ENCODE measurements at places on chromosomes 6 and 20.

DNA sequence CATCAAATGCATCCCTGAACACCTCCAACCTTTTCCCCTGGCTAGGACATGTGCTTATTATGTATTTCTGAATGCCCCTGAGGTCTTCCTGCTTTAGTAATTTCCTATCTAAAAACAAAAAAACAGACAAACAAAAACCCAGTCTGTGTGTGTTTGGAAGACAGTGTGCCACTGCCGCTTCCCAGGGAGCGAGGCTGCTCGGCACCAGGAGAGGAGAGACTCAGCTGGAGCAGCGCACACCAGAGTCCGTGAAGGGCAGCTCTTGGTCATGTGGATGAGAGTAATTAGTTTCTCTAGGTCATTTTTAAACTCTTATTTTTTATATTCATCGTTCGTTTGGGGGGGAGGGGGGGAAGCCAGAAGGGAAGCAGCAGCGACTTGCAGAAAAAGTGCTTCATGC lies 10.0 kb upstream of the ANKRD60 start:
- no peak for DNase-seq

- no peak for DNase-seq
Measured at GRCh38 chr20:19016140-19016497, 196.3 kb upstream of the SLC24A3 start.

GRCh38 chr6:165959627-165960026 lies 208.0 kb downstream of the TBXT start:
- no peak for DNase-seq

DNA sequence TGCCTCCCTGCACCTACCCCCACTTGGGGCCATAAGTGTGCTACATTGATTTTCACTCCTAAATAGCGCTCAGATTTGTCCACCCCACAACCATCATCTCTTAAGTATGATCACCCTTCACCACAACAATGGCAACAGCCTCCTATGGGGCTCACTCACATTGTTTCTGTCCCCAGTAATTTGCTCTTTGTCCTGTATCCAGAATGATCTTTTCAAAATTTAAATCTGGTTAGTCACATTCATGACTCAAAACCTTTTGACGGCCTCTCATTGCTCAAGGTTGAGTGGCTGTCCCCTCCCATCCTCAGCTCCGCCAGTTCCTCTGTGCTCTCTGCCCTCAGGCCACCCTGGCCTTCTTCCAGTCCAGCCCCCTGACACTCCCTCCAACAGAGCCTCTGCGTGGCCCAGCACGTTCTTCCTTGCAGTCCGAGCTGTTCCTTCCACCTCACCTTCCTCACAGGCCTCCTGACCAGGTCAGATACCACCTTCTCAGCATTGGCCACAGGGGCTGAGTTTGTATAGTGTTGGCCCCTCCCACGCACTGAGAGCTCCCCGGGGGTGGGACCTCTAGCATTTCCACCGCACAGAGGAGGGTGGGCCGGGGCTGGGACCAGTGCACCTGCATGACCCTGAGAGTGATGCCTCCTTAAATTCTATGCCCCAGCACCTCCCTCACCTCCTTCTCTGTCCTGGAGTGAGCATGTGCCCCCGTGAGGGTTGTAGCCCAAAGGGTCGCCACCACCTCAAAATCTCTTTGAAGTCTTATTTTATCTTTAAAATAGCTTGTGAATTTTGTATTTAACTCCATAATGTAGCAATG lies 2.4 kb upstream of the PPP1R3G start:
- peak; percentile 51 for DNase-seq

DNA sequence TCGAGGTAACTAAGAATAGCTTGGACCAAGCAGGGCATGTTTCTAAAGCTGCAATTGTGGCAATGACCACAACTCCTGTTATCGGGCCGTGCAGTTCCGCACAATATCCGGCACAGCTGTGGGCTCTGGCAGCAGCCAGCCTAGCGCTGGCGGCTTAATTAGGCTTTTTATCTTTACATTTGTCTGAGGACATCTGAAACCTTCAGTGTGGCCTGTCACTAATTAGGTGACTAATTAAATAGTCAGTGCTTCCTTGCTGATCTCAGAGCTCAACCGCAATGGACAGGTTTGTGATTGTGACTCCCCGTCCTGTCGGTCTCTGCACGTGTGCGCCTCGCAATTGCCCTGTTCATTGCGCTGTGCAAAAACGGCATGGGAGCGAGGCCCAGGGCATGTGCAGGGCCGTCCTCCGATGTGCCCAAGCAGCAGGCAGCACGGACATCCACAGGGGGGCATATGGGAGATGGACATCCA lies 134.8 kb upstream of the INSM1 start:
- DNase-seq, result peak; percentile 55

GRCh38 chr20:10940941-10941340 lies 267.1 kb upstream of the JAG1 start:
- no peak for DNase-seq

GRCh38 chr6:38554700-38555413 lies 84.9 kb downstream of the BTBD9 start:
- no peak for DNase-seq

- DNase-seq, result no peak
Measured at GRCh38 chr6:25503686-25504085, 148.3 kb upstream of the SCGN start.

- no peak for DNase-seq
Measured at GRCh38 chr6:63804381-63804956, 168.9 kb downstream of the PHF3 start.

DNA sequence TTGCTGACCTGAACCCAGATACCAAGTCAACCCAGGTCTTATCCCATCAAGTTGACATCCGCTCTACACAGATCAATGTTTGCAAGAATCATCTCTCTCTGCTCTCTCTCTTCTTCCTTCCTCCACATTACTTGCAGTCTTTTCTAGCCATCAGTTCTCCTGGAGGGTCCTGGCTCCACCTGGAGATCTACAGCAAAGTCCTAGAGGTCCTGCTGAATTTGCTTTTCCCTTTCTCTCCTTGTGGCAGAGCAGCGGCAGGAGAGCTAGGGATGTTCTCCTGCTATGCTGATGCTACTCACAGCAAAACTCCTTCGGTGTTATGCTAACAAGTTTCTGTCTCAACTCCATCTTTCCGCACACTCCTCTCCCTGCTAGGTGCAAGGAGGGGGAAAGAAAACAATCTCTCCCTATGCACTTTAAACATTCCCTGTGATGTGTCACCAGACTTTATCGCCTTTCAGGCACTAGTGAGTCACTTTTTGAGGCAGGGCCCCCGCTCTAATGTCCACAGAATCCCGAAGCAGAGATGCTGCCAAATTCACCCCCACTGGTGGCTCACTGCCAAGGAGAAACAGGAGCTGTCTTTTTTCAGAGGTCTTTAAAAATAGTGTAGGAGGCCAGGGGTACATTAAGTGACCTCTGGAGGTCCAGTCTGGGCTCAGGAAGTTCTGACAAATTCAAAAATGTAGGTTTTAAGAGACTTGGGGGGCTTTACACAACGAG lies 62.6 kb downstream of the FAM50B start:
- DNase-seq, result peak; percentile 71

DNA sequence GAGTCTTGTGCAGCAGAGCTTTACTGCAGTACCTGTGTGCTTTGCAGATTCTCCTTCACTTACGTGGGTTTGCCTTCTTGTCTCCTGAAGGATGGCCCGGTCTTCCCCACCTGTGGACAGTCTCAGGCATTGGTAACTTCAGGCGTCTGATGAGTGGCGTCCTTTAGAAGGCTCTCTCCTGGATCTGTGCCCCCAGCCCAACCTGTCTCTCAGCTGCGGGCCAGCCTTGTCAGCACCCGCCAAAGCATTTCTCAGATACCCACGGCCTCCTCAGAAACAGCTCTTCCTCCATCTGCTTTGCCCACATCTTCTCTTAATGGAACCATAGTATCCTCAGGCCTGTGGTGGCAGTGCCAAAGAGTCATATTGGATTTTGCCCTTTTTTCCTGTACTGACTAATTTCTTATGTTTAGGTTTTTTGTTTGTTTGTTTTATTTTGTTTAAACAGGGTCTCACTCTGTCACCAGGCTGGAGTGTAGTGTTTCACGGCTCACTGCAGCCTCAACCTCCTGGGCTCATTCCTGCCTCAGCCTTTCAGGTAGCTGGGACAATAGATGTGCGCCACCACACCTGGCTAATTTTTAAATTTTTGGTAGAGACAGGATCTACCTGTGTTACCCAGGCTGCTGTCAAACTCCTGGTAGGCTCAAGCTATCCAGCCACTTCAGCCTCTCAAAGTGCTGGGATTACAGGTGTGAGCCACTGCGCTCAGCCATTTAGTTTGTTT lies 96.6 kb downstream of the ARID1B start:
- no peak for DNase-seq

DNA sequence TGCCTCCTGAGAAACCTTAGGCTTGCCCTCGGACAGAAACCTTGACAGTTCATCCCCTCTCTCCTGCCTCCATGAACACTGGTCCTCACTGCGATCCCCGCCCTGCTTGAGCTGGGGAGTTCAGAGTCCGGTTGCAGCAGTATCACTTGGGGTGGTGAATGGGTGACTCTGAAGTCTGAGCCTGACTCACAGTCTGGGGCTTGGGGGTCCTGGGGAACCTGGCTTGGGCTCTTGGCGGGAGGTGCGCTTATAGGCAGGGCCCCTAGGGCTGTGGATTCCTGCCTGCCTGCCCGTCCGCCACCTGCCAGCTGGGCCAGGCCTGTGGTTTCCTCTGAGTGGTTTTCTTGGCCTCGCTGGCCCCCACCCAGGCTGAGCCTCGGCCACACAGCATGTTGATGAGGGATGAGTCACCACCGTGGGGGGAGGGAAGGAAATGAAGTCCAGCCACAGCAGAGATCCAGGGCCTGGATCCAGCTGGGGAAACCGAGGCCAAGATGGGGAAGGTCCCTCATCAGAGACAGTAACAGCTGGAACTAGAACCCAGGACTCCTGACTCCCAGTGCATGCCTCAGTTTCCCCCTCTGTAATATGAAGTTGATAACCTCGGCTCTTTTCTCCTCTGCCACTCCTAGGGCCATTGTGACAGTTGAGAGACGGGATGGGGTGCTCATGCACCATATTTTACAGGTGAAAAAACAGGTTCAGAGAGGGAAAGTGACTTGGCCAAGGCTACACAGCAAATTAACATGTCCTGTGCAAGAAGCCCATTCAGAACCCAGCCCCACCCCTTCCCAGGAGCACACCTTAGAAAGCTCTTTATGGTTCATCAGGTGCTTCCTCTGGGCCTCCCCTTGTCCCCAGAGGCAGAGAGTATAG lies 9.2 kb downstream of the FOXS1 start:
- peak; percentile 94 for DNase-seq

- peak; percentile 77 for DNase-seq
Measured at GRCh38 chr6:170445487-170445886, 107.6 kb downstream of the PSMB1 start.

DNA sequence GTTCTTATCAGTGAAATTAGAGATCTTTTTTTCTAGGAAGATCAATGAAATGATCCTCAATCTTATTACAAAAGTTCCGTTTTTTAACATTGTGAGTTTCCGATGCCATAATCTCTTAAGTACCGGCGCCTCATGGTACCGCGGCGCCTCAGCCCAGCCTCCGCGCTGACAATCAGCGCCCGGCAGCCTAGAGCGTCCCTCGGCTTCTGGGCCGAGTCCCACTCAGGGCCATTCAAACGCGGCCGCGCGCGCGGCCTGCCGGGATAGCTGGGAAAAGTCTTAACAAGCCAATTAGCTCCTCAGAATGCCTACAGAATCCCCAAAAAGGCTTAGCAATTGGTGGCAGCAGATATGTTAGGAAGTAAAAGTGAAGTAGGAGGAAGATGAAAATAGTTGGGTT lies 204.8 kb downstream of the ADGB start:
- no peak for DNase-seq
